ENCODE measurements at places on chromosomes 16 and 17. TPM values are rescaled to one million over a fixed set of nuclear protein-coding genes. Genes with fewer than 3 reads are reported as not detected.

The C17orf75 gene
- total RNA-seq, result 18.3 TPM

- DNase-seq, result peak; percentile 84
Observed at GRCh38 chr17:77409282-77410161, 268.8 kb downstream of the SEC14L1 start.

DNA sequence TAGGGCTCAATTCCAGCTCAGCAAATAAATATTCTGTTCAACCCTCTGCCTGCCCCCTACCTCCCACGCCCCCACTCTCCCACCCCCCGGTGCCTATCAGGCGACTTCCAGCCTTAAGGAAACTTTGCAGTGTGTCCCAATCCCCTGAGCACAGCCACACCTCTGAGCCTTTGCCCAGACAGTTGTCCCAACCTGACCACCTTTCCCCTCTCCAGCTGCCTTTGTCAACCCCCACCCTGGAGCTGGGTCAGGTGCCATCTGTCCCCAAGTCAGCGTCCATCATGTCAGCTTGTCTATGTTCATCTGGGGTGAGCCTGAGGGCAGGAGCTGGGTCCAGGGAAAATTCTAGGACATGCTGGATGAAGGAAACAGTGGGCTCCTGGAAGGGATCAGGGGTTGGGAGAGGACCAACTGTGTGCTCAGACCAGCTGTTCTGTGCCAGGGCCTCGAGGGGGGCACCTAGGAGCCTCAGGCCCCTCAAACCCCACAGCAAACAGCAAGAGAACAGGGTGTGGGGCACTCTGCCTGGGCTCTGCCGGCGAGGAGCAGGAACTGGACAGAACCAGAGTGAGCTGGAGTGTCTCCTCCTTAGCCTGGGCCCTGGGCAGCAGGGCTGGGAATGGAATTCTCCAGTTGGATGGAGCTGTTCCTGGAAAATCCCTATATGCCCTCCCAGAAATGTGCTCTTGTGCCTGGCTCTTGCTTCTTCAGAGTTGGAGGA lies 17.8 kb downstream of the CDH16 start:
- no peak for DNase-seq

The KRTAP1-5 gene
- total RNA-seq, result not detected

The CACNA1H gene
- 4.2 TPM for total RNA-seq

DNA sequence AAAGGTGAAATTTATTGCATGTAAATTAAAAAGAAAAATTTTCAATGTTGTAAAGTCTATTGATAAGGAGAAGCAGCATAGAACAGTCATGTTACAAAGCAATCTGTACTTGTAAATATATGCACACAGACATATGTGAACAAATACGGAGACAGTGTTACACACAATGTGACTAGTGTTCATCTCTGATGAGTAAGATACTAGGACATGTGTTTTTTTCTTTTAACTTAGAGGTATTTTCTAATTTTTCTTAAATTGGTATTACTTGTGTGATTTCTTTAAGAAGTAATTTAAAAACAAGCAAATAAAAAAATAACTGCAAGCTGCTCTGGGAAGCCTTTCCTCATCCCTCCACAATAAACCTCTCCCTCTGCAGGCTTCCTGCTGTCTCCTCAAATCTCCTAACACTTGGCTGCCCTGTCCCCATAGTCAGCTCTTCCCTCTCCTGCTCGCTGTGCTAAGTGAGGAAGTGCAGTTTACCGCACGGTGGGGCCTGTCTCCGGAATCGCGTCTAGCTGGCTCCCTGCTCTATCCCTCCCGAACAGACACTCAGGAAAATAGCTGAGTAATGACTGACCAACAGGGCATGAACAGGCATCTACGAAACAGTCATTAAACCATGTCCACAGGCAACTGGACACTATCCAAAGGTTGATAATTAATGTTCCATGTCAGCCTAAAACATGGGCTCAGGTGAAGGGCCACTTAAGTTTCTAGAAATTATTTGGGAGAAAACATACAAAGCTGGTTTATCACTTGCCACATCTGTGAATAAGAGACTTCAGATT lies 35.9 kb downstream of the CMTM4 start:
- DNase-seq, result peak; percentile 81

The FADS6 gene
- not detected for total RNA-seq

- peak; percentile 75 for DNase-seq
Observed at GRCh38 chr17:1095090-1095852, 84.5 kb downstream of the ABR start.

DNA sequence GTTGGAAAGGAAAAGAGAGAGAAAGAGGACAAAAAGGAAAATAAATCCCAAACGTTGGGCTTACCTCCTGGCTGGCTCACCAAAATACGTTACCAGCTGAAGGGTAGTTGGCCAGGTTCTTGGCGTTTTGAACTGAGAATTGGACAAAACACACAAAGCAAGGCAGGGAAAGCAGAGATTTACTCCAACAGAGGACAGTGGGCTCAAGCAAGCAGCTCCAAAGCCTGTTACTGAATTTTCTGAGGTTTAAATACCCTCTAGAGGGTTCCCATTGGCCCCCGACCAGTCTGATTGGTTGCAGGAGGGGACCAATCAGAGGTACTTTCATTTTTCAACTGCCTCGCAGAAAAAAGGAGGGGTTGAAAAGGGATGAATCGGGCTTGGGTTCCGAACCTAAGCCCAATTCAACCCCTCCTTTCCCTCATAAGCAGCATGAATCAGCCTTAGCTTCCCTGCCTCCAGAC lies 55.6 kb upstream of the ALOX12 start:
- DNase-seq, result no peak
